DMS79 treated with DMSO at 0.1 percent for 48 hours (cell line): ENCODE measurements at places on chromosomes 13 and 19.

- DNase-seq, result peak; percentile 4
These were observed 7.5 kb downstream of the ARL11 start for GRCh38 chr13:49635599-49636433.

GRCh38 chr13:75792526-75793187, 156.5 kb downstream of the LMO7 start:
- DNase-seq, result no peak

- no peak for DNase-seq
These were observed 765.4 kb upstream of the SPRY2 start for GRCh38 chr13:81106348-81106747.

DNA sequence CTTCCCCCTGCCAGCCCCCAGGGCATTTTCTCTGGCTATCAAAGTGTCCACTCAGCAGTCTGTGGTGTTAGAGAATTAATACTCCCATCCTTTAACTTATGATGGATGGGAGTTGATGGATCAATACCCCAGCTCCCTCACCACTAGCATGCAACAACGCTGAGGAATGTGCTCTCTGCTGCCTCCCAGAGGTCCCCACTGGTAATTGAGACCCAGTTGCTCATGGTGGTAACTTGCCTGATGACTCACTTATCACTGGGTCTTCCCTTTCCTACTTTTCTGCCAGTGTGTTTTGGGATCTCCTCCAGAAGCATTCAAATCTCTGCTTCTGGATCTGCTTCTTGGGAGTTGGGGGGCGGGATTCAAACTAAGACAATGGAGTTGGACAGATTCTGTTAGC, 20.3 kb upstream of the CACNA1A start:
- DNase-seq, result no peak
